ENCODE measurements at places on chromosomes 2 and 18.

GRCh38 chr2:239883326-239884050, 141.7 kb downstream of the NDUFA10 start:
- DNase-seq, result no peak

- DNase-seq, result peak; percentile 70
These were observed 5.1 kb downstream of the B4GALT6 start for GRCh38 chr18:31679133-31679742.

GRCh38 chr2:31241625-31242270, 7.8 kb downstream of the EHD3 start:
- no peak for DNase-seq

DNA sequence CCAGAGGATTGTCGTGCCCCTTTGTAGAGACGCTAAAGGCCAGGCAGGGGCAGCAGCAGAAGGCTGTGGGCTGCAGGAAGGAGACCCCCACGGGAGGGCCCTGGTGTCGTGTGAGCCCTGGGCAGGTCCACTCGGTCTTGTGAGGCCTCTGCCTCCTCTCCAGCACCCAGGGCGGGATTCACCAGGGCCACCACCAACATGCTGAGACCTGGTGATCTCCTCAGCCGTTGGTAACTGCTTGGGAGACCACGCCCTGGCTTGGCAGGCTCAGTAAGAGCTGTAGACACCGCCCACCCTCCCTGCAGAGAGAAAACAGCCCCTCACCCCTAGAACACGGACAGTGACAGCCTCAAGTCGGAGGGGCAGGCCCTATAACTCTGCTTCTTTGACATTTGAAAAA, 21.1 kb downstream of the MBP start:
- no peak for DNase-seq

DNA sequence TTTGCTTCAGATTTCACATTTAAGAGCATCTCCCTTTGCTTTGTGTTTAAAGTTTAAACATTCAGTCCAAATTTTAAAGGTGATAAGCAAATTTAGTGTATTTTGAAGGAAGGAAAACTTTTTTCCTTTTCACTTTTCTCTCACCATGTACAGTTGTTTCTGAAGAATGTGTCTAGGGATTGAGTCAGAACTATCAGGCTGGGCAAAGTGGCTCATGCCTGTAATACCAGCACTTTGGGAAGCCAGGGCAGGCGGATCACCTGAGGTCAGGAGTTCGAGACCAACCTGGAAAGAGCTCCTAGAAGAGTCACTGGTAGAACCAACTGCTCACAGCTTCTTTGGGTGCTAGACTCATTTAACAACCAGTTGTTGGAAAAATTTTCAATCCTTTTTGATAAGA, 327.0 kb upstream of the THUMPD2 start:
- no peak for DNase-seq

GRCh38 chr18:46067438-46068007, 4.5 kb downstream of the PSTPIP2 start:
- no peak for DNase-seq

All from fibroblast of upper back skin (primary cell).